ENCODE measurements at places on chromosomes 2 and 18.

- DNase-seq: peak; percentile 81
Measured at GRCh38 chr2:127563458-127564428, 28.3 kb downstream of the MYO7B start.

GRCh38 chr2:27893006-27893405, 2.5 kb downstream of the BABAM2 start:
- DNase-seq: no peak

GRCh38 chr2:20622296-20622686, 28.6 kb downstream of the HS1BP3 start:
- no peak for DNase-seq

DNA sequence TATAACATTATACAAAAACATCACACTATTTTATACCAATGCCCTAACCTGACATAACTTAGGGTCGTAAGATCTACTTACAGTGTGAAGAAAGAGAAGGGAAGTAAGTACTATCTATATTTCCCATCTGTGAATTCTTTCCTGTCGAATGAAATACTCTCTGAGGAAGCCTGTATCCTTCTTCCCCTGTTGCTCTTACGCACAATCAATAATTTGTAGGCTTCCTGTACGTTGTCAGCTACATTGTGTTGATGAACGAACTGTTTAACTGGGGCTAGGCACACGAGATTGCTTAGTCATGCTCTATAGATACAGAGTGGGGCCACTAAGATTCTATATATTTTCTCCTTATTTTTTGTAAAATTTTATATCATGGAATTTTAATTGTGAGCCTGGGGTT, 1125.0 kb upstream of the CELF4 start:
- no peak for DNase-seq

DNA sequence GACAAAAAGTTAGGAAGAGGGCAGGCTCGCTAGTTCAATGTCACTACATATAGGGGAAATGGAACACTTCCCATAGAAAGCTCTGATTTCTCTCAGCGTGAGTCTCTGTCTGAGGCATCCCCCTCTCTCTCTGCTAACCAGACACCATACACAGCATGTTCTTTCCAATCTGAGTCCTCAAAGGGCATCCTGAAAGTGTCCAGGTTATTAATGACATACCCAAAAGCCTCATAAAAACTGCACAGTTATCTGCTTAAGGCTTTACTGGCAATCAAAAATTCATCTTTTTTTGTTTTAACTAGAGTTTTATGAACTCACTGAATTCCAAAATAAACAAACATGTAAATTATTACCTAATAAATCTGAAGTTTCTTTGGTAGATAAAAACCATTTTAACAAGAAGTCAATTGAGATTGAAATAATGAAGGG, 137.4 kb downstream of the AFF3 start:
- no peak for DNase-seq

DNA sequence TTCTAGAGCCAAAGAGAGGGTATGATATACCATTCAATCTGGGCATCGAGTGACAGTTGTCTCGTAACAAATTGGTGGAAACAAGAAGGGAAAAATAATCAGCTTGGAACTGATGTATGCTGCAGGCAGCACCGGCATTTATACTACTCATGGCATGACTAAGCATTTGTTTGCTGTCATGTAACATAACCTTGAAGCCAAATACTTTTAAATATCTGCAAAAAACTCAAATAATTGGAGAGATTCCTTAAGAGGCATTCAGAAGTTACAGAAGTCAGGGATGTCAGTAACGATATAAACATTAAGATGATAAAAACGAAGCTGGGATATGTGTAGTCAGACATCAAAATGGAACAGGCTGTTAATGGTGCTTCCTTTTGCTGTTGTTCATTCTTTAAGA, 157.3 kb upstream of the MMADHC start:
- DNase-seq: no peak

- DNase-seq: no peak
Measured at GRCh38 chr2:239953418-239954061, 71.6 kb downstream of the NDUFA10 start.

GRCh38 chr2:106363791-106364190, 104.4 kb downstream of the RGPD3 start:
- DNase-seq: no peak

DNA sequence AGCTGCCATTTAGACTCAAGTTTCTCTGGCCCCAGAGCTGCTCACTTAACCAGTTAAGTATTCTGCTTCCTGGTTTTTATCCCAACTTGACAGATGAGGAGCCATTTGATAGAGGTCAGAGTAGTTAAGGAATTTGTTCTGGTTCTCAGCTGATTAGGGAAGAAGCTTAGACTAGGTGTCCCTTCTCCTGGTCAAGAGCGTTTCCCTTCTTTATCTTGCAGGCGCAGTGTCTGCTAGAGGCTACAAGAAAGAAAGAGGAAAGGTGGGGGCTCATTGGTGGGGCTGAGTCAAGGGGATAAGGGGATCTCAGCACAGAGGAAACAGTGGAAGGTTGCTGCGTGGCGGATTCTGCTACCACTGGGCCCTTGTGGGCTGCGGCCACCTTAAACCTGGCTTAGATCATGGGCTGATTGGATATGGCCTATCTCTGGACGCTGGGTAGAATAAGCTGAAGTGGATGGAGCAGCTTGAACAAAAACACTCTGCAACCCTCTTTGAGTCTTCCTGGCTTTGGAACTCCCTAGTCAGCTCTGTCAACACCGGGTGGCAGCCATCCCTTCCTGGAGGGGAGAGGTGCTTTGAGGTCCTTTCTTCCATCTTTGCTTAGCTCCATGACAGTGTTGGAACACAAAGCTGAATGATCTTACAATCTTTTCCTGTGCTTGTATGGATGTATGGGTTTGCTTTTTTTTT, 70.8 kb downstream of the QPCT start:
- no peak for DNase-seq

DNA sequence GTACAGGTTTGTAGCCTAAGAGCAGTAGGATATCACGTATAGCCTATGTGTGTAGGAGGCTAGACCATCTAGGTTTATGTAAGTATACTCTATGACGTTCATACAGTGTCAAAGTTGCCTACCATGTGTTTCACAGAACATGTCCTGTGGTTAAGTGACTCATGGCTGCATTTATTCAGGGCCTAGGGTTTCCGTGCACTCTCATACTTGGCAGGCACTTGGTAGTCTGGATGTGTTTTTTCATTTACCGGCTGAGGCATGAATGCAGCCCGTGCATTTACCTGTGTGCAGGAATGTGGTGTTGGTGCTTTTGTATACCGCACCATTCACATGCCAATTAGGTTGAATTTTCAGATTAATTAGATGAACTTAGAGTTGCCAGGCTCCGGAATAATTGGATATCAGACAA, 43.4 kb downstream of the MYL12B start:
- no peak for DNase-seq

DNA sequence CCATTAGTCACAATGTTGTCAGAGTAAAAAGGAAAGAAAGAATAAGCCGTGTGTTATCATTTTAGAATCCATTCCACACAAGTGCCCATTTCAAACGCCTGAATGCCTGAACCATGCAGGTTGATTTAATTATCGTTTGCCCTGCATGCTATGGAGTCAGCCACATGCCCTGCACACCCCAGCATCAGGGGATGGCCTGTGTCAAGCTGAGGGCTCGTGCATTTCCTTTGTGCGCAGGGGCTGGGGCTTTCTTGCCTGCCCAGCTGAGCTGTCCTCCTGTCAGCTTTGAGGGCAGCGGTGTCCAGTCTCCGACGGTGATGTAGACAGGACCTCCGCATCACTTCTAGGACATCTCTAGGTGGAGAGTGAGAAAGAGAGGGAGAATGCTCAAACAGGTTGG, 200.4 kb downstream of the TSN start:
- no peak for DNase-seq

GRCh38 chr2:219737270-219737691, 109.9 kb downstream of the SLC4A3 start:
- no peak for DNase-seq

DNA sequence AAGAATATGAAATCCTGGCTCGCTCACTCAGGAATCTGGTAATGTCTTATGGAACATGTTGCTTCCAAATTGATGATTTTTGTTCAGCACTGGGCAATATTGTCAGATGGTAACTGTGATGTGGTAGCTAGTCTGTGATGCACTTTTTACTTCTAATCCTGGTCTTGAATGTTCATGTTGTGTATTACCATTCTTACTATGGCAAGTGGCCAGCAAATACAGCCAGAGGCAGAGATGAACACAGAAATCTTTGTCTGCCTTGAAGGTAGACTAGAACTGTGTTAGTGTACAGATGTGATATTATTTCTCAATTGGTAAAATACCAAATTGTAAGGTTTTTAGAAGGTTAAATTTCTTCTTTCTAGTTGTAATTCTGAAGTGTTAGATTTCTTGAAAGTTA, 83.3 kb downstream of the UBE2E3 start:
- no peak for DNase-seq

GRCh38 chr18:34261865-34262780, 37.4 kb upstream of the NOL4 start:
- no peak for DNase-seq

All from GM12891 (cell line).